ENCODE measurements at places on chromosomes 4 and X. TPM values are rescaled to one million over a fixed set of nuclear protein-coding genes. Genes with fewer than 3 reads are reported as not detected.

Gene MAGEE2
- total RNA-seq = not detected

Gene LIN54
- total RNA-seq = 20.4 TPM

Gene F9
- total RNA-seq = not detected

Gene ARHGEF9
- total RNA-seq = 16.9 TPM

Gene MAP3K15
- total RNA-seq = 7.1 TPM

Gene NLRP2B
- total RNA-seq = not detected

Gene WNK3
- 0.11 TPM for total RNA-seq

Gene AWAT1
- not detected for total RNA-seq

Gene FAM193A
- 28.9 TPM for total RNA-seq

Gene PPP4R3C
- total RNA-seq = not detected

Gene DNASE1L1
- 13.9 TPM for total RNA-seq

Gene MAGEA8
- not detected for total RNA-seq

Gene MGAT4D
- total RNA-seq = not detected

Gene NAP1L2
- 4.4 TPM for total RNA-seq

Gene CTSO
- 2.7 TPM for total RNA-seq

Gene PCDH19
- not detected for total RNA-seq

Gene SPANXA2
- not detected for total RNA-seq

Gene LGI2
- not detected for total RNA-seq

Gene PLP1
- not detected for total RNA-seq

Gene SPIN2A
- total RNA-seq = 0.76 TPM

Gene ERVMER34-1
- 0.09 TPM for total RNA-seq

Gene CXCL5
- not detected for total RNA-seq

Gene GAGE1
- total RNA-seq = not detected

Gene IL3RA
- 1.2 TPM for total RNA-seq

Gene TRMT2B
- total RNA-seq = 25.7 TPM

Gene PABPC5
- not detected for total RNA-seq

Gene CPZ
- not detected for total RNA-seq

Gene ADRA2C
- total RNA-seq = not detected

Gene REELD1
- total RNA-seq = not detected

Gene CORIN
- 0.41 TPM for total RNA-seq

Gene IDS
- total RNA-seq = 91.4 TPM

Gene SOX3
- total RNA-seq = not detected

Gene RS1
- not detected for total RNA-seq

Gene TAPT1
- 27.4 TPM for total RNA-seq

Gene PNMA5
- 0.17 TPM for total RNA-seq

Gene HTR2C
- not detected for total RNA-seq

Gene UGT8
- 0.82 TPM for total RNA-seq

Gene AFP
- not detected for total RNA-seq

Gene IKBKG
- 39.6 TPM for total RNA-seq

Gene SPANXA1
- total RNA-seq = not detected

Gene KLHL13
- total RNA-seq = 0.24 TPM

Gene LPAR4
- not detected for total RNA-seq

Gene ARHGAP4
- 105 TPM for total RNA-seq

Gene POF1B
- total RNA-seq = 0.24 TPM

Gene IQSEC2
- total RNA-seq = 0.32 TPM

Gene RIPPLY1
- not detected for total RNA-seq

Gene PROM1
- total RNA-seq = 0.26 TPM

All from activated T-helper 17 cell treated with anti-CD3 and anti-CD28 coated beads, Interleukin-2, amount 50 U/mL, for 72 hours (primary cell).